ENCODE measurements at places on chromosomes 5 and 9. TPM values are rescaled to one million over a fixed set of nuclear protein-coding genes. Genes with fewer than 3 reads are reported as not detected.

NEUROG1 gene
- total RNA-seq, result not detected

WDR31 gene
- total RNA-seq, result 0.33 TPM

C5 gene
- 0.56 TPM for total RNA-seq

STING1 gene
- total RNA-seq, result 45.3 TPM

ARL14EPL gene
- total RNA-seq, result not detected

TSLP gene
- 0.85 TPM for total RNA-seq

HAVCR1 gene
- total RNA-seq, result not detected

IFNA2 gene
- not detected for total RNA-seq

IL4 gene
- not detected for total RNA-seq

NR2F1-AS1 gene
- not detected for total RNA-seq

RASEF gene
- 8.3 TPM for total RNA-seq

PCDHGA12 gene
- 4.7 TPM for total RNA-seq

LRRTM2 gene
- not detected for total RNA-seq

NUTM2G gene
- total RNA-seq, result not detected

PCDHGA5 gene
- total RNA-seq, result 0.07 TPM

PTPRD gene
- total RNA-seq, result 0.23 TPM

All from airway epithelial cell (primary cell).